ENCODE measurements at places on chromosomes 3 and 15.

GRCh38 chr15:40069178-40070165 is 30.5 kb upstream of the SRP14 start:
- peak; percentile 92 for DNase-seq

- DNase-seq = no peak
Observed at GRCh38 chr3:195892105-195893043, 16.0 kb downstream of the TNK2 start.

GRCh38 chr3:102180280-102180931 is 254.4 kb upstream of the ZPLD1 start:
- DNase-seq = peak; percentile 64

GRCh38 chr3:197511130-197511529 is 44.6 kb downstream of the BDH1 start:
- DNase-seq = no peak

DNA sequence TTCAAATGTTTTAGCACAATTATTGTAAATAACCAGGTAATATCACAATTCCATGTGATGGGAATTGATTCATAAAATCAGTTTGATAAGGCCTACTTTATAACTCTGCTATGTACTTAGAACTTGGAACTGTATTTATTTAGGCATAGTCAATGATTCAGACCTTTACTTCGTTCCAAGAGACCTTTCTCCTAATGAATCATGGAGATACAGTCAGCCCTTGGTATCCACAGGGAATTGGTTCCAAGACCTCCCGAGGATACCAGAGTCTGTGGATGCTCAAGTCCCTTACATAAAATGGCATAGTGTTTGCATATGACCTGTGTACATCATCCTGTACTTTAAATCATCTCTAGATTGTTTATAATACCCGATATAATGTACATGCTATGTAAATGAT is 60.8 kb upstream of the UMPS start:
- no peak for DNase-seq

GRCh38 chr3:99407257-99407656 is 231.1 kb upstream of the COL8A1 start:
- no peak for DNase-seq

All from AG09319 (cell line).